GM23248 (cell line): ENCODE measurements at places on chromosomes 11 and 22. TPM values are rescaled to one million over a fixed set of nuclear protein-coding genes. Genes with fewer than 3 reads are reported as not detected.

Gene SH3BP1
- 2.4 and 9.9 TPM in 2 replicates for total RNA-seq

Gene GAL3ST1
- not detected in 2 replicates for total RNA-seq

Gene FADD
- total RNA-seq = 32.0 and 42.7 TPM in 2 replicates

GRCh38 chr22:28730179-28730578 lies 11.4 kb downstream of the CHEK2 start:
- DNase-seq = no peak

GRCh38 chr11:34284811-34285481 lies 72.9 kb downstream of the ABTB2 start:
- DNase-seq = no peak

- no peak for DNase-seq
Observed at GRCh38 chr22:40433416-40434090, 63.2 kb downstream of the SGSM3 start.

DNA sequence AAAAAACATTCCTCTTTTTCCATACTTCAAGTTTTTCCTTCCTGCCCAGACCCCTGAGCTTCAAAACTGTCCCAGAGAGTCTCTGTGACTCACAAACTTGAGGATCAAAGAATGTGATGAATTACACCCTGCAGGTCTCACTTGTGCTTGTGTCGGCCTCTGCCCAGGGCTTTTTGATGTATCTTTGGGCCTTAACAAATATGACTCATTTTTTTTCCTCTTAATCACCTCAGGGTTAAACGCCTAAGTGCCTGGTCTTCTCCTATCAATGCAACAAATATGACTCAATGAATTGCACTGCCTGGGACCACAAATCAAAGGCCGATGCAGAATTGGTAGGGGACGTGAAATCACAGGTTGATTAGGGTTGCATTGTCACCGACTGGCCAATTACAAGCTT lies 267.7 kb downstream of the LARGE1 start:
- DNase-seq = peak; percentile 15
